ENCODE measurements at places on chromosomes 4 and X. TPM values are rescaled to one million over a fixed set of nuclear protein-coding genes. Genes with fewer than 3 reads are reported as not detected.
A peak's percentile ranks its signal among the peaks of the same experiment; 100 is the strongest.

DNA sequence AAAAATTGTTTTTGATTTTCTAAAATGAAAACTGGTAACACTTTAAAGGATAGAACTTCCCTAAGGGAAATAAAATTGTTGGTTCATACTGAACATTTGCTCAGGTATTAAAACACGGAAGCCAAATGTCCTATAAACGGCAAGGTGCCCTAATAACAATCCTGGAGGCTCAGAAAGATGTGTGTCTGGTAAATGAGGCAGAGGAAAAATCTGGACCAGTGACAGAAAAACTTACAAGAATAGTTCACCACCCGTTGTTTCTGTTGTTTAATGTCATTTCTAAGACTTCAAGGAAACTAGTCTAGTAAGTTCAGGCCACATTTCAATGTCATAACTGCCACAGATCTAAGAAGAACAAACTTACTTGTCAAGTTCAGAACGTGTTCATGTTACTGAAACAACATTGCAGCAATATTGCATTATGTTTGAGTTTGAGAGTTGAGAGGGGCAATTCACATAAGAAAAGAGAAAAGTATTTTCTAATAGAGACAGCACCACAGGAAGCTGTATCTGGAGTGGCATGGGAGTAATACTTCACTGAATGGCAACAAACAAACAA lies 476.6 kb downstream of the GRXCR1 start:
- no peak for DNase-seq

- DNase-seq = no peak
Observed at GRCh38 chrX:46168254-46168653, 377.0 kb downstream of the ZNF674 start.

GRCh38 chr4:13541720-13542576 lies 2.4 kb downstream of the NKX3-2 start:
- no peak for DNase-seq

DNA sequence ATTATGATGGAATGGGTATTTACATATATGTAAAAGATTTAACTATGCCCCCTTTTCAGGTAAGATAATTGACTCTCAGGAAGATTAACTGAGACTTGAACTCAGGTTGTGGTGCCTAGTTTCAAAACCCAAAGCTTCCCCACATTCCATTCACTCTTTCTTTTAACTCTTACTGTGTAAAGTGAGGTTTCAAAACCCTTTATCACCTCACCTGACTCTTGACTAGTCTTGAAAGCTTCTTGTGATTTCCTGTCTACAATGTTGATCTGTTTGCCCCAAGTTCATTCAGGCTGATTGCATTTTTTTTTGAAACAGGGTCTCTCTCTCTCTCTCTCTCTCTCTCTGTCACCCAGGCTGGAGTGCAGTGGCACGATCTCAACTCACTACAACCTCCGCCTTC lies 40.5 kb upstream of the RAPGEF2 start:
- no peak for DNase-seq

- no peak for DNase-seq
Observed at GRCh38 chr4:184450045-184450444, 24.3 kb downstream of the IRF2 start.

- no peak for DNase-seq
Observed at GRCh38 chrX:39581411-39581810, 516.3 kb downstream of the BCOR start.

DNA sequence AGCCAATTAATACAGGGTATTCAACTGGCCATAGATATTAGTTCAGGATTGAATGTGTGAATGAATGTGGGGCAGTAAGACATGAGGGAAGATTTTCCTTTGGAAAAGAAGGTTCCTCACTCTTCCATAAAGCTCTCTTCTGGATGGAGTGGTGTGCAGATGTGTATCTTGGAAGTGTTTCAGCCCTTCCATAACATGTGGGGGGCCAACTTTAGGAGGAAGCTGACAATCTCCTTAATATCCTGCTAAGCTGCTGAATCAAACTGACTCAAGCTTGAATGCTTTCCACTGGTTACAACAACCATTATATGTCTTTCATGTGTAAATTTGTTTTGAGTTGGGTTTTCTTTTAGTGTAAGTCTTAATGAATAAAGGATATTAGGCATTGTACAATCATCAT lies 40.3 kb downstream of the FANCB start:
- DNase-seq = no peak

GRCh38 chrX:136055651-136056221 lies 70.5 kb downstream of the SLC9A6 start:
- no peak for DNase-seq

- DNase-seq = no peak
Observed at GRCh38 chr4:14827111-14827510, 175.2 kb upstream of the CPEB2 start.

DNA sequence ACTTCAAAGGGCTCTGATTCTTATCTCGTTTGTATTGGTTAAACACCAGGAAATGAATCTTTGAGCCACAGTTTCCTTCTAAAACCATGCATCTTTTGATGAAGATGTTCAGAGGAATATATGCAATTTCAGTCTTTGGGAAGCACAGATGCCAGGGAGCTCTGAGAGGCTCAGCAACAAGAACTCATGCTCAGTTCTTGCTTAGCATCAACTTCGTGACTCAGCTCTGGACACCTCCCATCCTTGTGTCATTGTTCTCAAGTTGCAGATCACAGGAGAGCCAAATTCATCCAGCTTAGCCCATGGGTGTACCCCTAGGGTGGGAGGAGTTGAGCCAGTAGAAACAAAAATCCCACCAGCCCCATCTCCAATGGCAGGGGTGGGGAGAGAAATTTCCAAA lies 219.6 kb upstream of the MAOA start:
- DNase-seq = no peak

DNA sequence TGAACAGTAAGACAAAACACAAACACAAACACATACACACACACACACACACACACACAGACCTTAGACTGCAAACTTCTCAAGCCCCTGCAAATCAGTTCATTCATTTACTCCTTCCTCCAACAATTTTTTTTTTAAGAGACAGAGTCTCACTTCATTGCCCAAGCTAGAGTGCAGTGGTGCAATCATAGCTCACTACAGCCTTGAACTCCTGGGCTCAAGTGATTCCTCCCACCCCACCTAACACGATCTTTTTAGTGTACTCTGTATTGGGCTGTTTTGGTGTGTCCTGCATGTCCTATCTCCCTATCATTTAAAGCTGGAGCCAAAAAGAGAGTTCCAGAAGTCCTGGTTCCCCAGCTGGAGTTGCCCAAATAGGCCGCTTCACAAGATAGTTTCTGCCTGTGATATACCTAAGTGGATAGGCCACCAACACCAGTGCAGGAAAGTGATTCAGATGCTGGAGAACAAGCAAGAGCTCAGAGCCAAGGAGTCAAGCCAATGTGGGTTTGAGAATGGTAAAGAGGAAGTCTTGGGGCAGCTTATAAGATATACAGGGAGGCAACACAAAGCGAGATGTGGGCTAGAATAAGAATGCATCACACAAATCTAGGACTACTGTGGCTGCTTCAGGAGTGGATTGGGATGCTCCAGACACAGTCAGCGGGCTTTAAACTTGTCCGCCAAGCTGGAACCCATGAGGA lies 85.4 kb upstream of the RAPGEF2 start:
- no peak for DNase-seq

- no peak for DNase-seq
Observed at GRCh38 chrX:153777261-153778090, 3.4 kb upstream of the SRPK3 start.

DNA sequence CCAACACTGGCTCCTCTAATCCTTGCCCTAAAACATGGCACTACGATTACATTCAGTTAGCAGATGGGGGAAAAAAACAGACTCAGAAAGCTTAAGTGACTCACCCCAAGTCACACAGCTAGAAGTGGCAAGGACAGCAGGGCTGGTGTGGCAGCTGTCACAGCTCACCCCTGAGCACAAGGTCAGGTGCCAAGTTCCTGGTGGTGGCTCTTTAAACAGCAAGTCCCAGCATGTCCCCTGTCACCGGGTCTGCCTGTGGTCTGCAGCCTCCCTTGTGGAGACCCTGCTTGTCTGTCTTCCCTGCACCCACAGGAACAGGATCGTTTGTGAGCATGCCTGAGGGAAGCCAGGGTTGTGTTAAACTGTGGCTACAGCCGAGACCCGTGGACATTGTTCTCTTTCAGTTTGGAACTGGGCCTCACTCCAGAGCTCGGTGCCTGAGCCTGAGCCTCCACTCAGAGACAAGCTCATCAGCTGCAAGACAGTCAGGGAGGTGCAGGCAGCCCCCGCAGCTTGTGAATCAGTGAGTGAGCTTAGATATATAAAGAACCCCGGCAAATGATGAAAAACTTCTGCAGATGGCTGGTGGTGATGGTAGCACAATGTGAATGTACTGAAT lies 260.8 kb downstream of the BCOR start:
- no peak for DNase-seq

GRCh38 chr4:60683973-60684372 lies 516.2 kb upstream of the ADGRL3 start:
- DNase-seq = no peak

GRCh38 chr4:16265820-16266219 lies 39.5 kb upstream of the TAPT1 start:
- DNase-seq = no peak

DNA sequence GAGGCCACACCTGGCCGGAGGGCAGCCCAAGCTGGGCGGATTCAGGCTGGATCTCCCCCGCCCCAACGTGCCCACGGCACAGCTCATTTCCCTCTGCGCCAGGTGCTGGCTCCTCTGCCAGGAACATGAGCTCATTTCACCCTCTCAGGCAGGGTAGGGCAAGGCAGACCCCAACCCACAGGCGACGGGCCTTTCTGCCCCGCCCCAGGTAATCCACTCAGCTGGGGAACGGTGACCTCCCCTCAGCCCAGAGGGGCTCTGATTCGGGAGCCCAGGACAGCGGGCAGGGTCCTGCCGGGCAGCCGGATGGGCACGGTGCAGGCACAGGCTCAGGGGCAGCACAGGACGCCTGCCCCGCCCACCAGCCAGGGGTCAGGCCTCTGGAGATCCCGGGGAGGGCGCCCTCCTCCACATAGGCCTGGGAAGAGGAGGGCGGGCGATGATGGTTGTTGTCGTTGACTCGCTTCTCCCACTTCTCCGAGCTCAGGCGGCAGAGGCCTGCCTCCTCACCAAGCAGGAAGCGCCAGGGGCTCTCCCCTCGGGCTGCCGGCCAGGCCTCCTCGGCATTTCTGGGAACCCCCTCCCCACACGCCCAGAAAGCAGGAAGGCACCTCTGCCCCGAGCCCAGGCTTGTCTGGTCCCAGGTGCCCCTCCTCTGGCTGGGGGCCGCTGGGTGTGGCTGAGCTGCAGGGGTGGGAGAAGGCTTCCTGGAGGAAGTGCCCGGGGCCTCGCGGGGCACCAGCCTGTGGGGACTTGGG lies 31.1 kb downstream of the TACC3 start:
- peak; percentile 54 for DNase-seq

- no peak for DNase-seq
Observed at GRCh38 chr4:184401397-184402171, 72.8 kb downstream of the IRF2 start.

DNA sequence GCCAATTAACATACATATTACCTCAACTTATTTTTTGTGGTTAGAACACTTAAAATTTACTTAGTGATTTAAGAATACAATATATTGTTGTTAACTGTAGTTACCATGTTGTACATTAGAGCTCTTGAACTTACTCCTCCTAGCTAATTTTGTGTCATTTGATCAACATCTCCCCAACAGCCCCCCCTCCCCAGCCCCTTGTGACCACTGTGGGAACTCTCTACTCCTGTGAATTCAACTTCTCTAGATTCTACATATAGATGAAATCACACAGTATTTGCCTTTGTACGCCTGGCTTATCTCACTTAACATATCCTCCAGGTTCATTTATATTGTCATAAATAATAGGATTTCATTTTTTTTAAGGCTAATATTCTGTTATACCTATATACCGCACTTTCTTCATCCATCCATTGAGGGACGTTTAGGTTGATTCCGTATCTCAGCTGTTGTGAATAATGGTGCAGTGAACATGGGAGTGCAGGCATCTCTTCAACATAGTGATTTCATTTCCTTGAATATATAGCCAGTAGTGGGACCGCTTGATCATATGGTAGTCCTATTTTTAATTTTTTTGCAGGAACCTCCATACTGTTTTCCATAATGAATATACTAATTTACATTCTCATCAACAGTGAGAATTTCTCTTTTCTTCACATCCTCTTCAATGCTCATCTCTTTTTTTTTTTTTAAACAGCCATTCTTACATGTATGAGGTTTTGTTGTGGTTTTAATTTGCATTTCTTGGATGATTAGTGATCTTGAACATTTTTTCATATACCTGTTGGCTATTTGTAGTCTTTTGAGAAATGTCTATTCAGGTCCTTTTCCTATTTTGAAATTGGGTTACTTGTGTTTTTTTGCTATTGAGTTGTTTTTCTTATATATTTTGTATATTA lies 66.8 kb downstream of the RAPGEF2 start:
- no peak for DNase-seq

DNA sequence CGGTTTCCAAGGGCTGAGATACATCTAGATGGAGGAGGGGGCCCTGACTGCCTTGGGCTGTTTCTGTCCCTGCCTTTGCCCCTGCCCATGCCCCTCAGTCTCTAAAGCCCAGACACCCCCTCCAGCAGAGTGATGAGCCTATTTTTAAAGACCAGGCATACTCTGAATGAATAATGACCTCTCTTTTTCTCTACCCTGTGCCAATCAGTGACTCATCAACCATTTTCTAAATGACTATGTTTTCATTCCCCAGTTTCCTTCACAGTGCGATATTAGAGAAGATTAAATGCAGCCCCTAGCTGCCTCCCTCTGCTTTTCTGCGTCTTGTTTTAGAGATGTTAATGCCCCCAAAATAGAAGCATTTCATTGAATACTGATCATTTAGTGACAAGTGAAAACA lies 15.5 kb upstream of the NHS start:
- no peak for DNase-seq

- no peak for DNase-seq
Observed at GRCh38 chr4:85774000-85774399, 299.1 kb downstream of the ARHGAP24 start.

FIP1L1 gene
- total RNA-seq = 65.6 TPM

SLC26A1 gene
- 1.3 TPM for total RNA-seq

DCAF8L2 gene
- total RNA-seq = 5.6 TPM

FRMPD4 gene
- not detected for total RNA-seq

POU3F4 gene
- not detected for total RNA-seq

PDE6B gene
- 8.2 TPM for total RNA-seq

ZFP42 gene
- total RNA-seq = not detected
